Thoracic aorta (tissue), 2 donors: ENCODE measurements at places on chromosomes 12 and 14. TPM values are rescaled to one million over a fixed set of nuclear protein-coding genes. Genes with fewer than 3 reads are reported as not detected.

- H3K4me1 ChIP-seq, result no peaks in the 10 kb centered on the region
- H3K4me3 ChIP-seq, result no peak overlapping the region
- no peaks in the 10 kb centered on the region for H3K27me3 ChIP-seq
- no peaks in the 10 kb centered on the region for H3K36me3 ChIP-seq
- H3K27ac ChIP-seq, result no peak overlapping the region
Observed at GRCh38 chr12:115835445-115835844, 442.0 kb downstream of the MED13L start.

DNA sequence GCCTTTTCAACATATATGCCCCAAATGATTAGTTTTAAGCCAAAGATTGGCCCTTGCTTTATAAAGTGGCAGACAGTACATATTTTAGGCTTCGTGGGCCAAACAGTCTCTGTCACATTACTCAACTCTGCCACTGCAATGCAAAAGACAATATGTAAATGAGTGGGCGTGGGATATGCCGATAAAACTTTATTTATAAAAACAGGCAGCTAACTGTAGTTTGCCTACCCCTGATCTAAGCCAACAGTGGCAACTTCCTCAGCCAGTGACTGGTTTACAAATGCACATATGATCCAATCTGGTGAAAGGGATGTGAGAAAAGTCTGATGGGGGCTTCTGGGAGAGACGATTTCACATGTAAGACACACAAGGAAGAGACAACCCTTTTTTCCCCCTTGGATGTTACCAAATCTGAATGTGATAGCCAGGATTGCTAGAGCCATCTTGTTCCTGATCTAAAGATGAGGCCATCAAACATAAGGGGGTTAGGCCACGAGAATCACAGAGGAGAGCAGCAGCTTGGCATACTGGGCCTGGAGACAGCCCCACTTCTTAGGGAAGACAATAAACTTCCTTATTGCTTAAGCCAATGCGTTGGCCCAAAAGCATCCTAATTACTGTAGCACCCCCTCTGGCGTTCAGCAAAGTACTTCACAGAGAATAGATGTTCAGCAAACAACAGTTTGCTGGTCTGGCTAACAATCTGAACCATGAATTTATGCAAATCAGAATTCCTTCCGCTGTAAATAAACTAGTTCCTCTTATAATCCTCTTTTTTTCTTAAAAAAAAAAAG is 75.2 kb upstream of the TMCC3 start:
- no peaks in the 10 kb centered on the region for H3K27me3 ChIP-seq
- no peak overlapping the region for H3K27ac ChIP-seq
- H3K36me3 ChIP-seq, result no peaks in the 10 kb centered on the region
- no peak overlapping the region for H3K4me3 ChIP-seq
- no peak for DNase-seq
- no peaks in the 10 kb centered on the region for H3K4me1 ChIP-seq

GRCh38 chr14:68137704-68138619 is 318.4 kb downstream of the RAD51B start:
- H3K4me3 ChIP-seq, result no peak overlapping the region
- peak; percentile 35 for DNase-seq
- no peaks in the 10 kb centered on the region for H3K27me3 ChIP-seq
- no peaks in the 10 kb centered on the region for H3K36me3 ChIP-seq
- H3K4me1 ChIP-seq, result peaks cover 51% of the 10 kb centered on the region
- peak overlapping the region; percentile 47 for H3K27ac ChIP-seq

DNA sequence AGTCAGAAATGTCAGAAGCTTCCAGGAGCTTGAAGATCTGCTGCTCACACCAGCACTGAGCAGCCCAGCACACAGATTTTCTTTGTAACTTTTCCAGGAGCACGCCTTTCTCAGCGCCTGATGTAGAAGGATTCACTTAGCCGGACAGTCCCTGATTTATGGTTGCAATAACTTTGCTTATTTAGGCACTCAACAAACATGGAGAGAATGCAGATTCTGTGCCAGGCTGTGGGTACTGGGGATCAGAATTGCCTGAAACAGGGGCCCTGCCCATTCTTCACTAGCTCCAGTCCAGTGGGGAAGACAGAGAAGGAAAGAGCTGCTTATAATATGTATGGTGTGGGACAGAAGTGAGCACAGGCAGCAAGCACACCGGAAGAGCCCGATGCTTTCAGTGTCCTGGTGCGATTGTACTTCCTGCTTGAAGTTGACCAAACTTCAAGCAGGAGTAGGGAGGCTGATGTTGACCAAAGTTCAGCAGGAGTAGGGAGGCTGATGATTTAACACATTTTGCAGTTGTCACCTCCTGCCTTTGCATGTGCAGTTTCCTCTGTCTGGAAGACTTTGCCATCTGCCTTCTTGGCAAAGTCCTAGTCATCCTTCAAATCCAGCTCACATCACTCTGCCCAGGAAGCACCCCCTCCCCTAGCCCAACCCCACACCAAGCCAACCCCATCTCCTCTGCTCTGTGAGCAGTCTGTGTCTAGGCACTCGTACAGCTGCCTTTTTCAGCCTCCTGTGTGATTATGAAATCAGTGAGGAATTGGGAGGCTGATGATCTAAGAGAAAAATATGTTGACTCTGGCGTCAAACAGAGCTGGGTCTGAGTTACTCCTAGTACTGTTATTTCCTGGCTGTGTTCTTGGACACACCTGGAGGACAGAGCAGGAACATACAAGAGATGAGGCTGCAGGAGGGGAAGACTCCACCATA is 12.0 kb upstream of the PRIMA1 start:
- no peaks in the 10 kb centered on the region for H3K27me3 ChIP-seq
- H3K4me1 ChIP-seq, result peaks cover 25% of the 10 kb centered on the region
- no peak for DNase-seq
- H3K36me3 ChIP-seq, result no peaks in the 10 kb centered on the region
- peak overlapping the region; percentile 13 for H3K4me3 ChIP-seq
- H3K27ac ChIP-seq, result peak overlapping the region; percentile 68

DNA sequence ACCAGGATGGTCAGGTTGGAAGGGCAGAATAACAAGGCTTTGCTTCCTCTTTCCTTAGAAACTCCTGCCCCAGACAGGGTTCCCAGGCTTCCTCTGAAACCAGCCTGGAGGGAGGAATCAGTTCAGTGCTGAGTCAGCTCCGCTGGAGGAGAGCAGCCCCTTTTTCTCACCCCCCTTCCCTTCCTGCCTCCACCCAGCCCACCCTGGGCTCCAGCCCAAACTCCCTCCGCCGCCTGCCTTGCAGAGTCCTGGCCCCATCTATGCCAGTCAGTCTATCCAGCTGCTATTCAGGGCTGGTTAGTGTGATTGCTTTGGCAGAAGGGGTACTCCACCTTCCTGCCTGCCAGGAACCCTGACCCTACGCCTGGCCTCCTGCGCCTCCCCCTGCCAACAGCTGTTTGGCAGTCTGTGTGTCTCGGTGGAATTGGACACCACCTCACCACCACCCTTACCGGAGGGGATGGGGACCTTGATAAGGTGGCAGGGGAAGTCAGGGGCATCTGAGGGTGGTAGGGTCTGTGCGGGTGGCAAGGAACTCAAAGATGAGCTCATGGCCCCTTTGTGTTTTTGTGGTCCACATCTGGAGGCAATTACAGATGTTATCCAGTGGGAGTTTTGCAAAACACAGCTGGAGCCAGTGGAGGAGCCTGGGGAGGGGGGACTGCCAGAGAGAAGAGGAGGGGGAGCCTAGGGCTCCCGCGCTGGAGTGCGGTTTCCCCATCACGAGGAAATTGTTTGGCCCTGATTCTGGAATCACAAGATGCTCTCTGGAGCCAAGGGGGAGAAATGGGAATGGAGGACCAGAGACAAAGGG is 12.2 kb downstream of the MMP14 start:
- H3K27ac ChIP-seq, result peak overlapping the region; percentile 96
- no peaks in the 10 kb centered on the region for H3K27me3 ChIP-seq
- peak overlapping the region; percentile 46 for H3K4me3 ChIP-seq
- DNase-seq, result peak; percentile 60
- H3K4me1 ChIP-seq, result peaks cover 89% of the 10 kb centered on the region
- H3K36me3 ChIP-seq, result peaks cover 27% of the 10 kb centered on the region

DNA sequence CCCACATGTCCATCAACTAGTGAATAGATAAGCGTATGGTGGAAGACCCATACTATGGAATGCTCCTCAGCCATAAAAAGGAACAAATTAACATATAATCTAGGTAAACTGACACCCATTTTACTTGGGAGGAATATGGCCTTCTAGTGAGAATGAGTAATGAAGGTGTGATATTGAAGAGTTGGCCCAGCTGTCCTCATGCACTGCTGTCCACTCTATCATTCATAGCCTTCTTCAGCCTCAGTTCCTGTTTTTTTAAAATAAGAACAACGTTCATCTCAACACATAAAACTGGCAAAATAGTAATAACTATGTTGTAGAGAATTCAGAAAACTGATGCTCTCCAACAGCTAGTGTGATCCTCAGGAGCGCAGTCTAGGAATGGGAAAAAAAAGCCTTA is 26.5 kb upstream of the OXA1L start:
- no peaks in the 10 kb centered on the region for H3K36me3 ChIP-seq
- DNase-seq, result no peak
- no peaks in the 10 kb centered on the region for H3K4me1 ChIP-seq
- H3K27me3 ChIP-seq, result no peaks in the 10 kb centered on the region
- no peak overlapping the region for H3K27ac ChIP-seq

DNA sequence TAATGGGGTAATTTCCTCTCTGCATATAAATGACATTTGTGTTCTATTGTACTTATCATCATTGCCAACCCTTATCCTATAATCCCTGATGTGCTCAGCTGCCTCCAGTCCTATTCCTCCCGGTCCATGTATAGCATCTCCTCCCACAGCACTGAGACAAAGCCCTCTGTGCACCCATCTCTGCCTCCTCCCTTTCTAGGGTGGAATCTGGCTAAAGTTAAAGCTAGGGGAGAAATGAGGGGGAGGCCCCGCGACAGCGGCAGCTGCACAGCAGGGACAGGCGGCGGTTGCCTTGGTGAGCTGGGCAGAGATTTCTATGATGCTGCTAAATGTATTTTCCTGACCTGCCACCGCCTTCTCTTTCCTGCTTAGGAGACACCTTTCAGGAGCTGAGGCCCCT is 12.8 kb upstream of the ZDHHC22 start:
- H3K4me3 ChIP-seq, result no peak overlapping the region
- H3K36me3 ChIP-seq, result no peaks in the 10 kb centered on the region
- H3K27me3 ChIP-seq, result no peaks in the 10 kb centered on the region
- H3K4me1 ChIP-seq, result peaks cover 6% of the 10 kb centered on the region
- no peak for DNase-seq
- H3K27ac ChIP-seq, result no peak overlapping the region

- no peaks in the 10 kb centered on the region for H3K27me3 ChIP-seq
- no peak overlapping the region for H3K27ac ChIP-seq
- peaks cover 18% of the 10 kb centered on the region for H3K36me3 ChIP-seq
Observed at GRCh38 chr14:77598366-77599070, 17.9 kb downstream of the SPTLC2 start.

DNA sequence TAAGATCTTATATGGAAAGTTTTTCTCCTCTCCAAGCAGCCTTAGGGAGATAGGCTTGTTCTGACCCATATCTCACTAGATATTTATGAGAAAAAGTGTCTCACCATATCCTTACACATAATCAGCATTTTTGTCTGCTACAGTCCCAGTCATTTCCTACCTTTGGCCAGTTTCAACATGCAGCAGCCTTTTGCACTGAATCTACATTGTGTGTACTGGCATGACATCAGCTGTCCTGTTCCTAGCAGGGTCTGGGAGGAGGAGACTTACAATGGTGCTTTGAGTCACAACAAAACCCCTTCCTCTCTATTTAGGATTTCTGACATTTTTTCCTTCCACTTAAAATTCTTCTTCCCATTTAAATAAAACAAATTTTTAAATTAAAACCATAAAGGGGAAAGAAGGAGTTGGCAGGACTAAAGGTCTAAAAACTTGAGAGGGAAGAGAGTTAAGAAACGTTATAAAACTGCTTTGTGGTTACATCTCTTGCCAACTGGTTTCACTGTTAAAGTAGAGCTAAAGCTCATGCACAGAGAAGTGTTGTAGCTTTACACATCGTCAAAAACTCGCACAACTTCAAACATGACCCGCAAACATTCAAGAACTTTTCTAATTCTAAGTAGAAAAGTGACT is 53.3 kb upstream of the CERS5 start:
- H3K4me3 ChIP-seq, result peak overlapping the region; percentile 76
- DNase-seq, result peak; percentile 4
- H3K27me3 ChIP-seq, result no peaks in the 10 kb centered on the region
- peaks cover 43% of the 10 kb centered on the region for H3K4me1 ChIP-seq
- H3K27ac ChIP-seq, result peak overlapping the region; percentile 82
- H3K36me3 ChIP-seq, result no peaks in the 10 kb centered on the region

DNA sequence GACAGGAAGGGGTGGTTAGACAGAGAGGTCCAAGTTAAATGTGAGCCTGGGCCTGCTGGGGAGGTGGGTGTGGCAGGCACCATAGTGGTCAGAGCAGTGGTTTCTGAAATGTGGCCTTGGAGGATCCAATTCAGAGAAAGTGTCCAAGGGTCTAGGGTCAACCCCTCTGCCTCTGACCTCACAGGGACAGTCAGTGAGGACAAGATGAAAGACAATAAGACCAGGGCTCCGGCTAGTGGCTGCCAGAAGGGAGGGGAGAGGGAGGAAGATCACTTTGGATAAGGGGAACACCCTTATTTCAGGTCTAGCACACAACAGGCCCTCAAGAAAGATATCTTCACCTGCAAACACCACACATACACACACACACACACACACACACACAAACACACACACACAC is 335.1 kb downstream of the MED13L start:
- H3K36me3 ChIP-seq, result no peaks in the 10 kb centered on the region
- DNase-seq, result no peak
- no peak overlapping the region for H3K4me3 ChIP-seq
- H3K27ac ChIP-seq, result no peak overlapping the region
- H3K27me3 ChIP-seq, result no peaks in the 10 kb centered on the region

- DNase-seq, result no peak
- H3K4me3 ChIP-seq, result no peak overlapping the region
- no peaks in the 10 kb centered on the region for H3K27me3 ChIP-seq
- H3K27ac ChIP-seq, result no peak overlapping the region
- no peaks in the 10 kb centered on the region for H3K4me1 ChIP-seq
- no peaks in the 10 kb centered on the region for H3K36me3 ChIP-seq
Observed at GRCh38 chr12:78005094-78005492, 174.4 kb downstream of the NAV3 start.

Gene VAMP1
- 24.4 TPM for total RNA-seq

Gene HOXC12
- not detected for total RNA-seq

Gene FIGNL2
- total RNA-seq, result not detected

DNA sequence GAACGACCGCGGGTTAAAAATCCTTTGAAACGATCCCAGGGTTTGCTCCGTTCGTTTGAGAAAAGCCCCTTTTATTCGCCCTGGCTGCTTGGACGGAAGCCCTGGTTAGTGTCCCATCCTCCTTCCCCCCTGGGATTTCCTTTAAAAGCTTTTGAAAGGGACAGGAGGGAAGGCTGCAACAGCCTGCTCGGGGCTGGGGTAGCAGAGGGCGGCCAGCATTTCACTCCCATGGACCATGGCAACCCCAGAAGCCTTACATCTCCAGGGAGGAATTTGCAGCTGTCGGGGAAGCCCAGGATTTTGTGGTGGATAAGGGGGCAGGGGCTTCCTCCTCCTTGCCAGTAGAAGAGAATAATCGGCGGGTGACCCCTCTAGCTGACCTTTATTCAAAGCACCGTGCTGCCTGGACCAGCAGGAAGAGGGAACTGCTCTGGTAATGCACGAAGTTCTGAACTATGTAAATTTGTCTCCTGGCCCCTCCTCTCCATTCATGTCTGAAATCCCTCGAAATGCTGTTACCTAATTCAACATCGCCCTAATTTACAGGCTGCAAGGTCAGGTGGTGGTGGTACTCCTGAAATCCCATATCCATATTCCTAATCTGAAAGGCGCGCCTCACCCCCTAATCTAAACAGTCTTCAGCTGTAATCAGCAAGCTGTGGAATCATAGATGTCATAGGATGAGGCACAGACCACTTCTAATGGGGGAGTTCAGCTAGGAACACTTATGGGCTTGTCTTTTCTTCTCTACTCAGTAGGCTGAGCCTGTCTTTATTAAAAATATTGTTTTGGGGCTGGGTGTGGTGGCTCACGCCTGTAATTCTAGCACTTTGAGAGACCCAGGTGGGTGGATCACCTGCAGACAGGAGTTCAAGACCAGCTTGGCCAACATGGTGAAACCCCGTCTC is 1.0 kb upstream of the CLIP1 start:
- H3K4me1 ChIP-seq, result peaks cover 28% of the 10 kb centered on the region
- DNase-seq, result no peak
- H3K27me3 ChIP-seq, result no peaks in the 10 kb centered on the region
- H3K4me3 ChIP-seq, result peak overlapping the region; percentile 77
